ENCODE measurements at places on chromosomes 3 and 15.

GRCh38 chr3:61926923-61927322 is 365.6 kb downstream of the PTPRG start:
- DNase-seq: no peak

DNA sequence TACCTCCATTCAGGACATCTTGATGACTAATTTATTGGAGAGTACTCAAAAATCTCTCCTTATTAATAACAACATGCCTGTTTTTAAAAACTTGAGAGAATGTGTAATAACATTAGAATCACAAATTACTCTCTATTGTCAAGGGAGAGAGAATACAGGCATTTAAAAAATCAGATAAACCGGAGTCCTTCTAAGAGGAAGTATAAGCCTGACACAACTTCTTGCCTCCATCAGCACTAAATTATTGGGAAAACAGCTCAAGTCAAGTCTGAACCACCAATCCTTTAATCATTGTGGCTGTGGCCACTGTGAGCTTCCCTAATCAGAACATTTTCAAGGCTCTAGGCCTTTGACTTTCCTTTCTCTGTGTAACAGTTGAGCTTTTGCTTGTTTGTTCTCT is 38.0 kb downstream of the SSR3 start:
- DNase-seq: no peak

- no peak for DNase-seq
Measured at GRCh38 chr3:27606537-27606936, 115.6 kb downstream of the EOMES start.

- DNase-seq: no peak
Measured at GRCh38 chr3:123758081-123758564, 126.0 kb downstream of the MYLK start.

DNA sequence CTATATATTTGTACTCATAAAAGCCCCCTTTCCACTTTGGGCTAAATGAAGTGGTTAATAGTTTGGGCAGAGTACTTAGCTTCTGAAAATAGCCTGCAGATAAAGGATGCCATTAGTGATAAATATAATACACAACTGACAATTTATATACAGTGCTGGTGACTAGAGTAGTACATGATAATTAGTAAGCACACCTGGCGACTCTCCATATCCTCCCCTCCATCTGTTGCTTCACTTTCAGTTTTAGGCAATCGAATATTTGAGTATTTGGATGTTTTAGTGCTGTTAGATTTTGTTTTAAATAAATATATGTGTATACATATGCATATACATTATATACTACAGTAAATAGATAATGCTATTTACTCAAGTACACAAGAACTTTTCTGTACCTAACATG is 35.9 kb upstream of the CHMP2B start:
- no peak for DNase-seq

GRCh38 chr3:70471464-70472342 is 159.3 kb upstream of the MDFIC2 start:
- DNase-seq: no peak

- no peak for DNase-seq
Measured at GRCh38 chr15:68354923-68355322, 77.0 kb downstream of the ITGA11 start.

- no peak for DNase-seq
Measured at GRCh38 chr15:32707436-32707835, 10.4 kb upstream of the GREM1 start.

DNA sequence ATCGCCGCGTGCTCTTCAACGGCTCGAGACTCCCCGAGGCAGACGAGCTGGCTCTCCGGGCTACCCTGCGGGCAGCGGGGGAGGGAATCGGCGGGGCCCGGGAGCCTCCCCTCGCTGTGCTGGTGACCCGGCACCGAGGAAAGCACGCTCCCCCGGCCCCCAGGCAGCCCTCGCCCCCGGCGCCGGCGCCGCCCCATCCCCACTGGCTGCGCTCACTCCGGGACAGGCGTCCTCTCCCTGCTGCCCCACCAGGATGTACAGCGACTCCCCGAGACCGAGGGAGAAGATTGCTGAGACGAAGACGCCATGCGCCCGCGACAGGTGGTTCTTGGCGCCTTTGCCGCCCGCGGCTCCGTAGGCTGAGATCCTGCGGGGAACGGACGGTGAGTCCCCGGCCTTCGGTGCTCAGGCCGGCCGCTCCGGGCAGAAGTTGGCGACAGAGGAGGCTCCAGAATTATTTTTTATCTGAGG is 1.7 kb downstream of the LTK start:
- DNase-seq: no peak

DNA sequence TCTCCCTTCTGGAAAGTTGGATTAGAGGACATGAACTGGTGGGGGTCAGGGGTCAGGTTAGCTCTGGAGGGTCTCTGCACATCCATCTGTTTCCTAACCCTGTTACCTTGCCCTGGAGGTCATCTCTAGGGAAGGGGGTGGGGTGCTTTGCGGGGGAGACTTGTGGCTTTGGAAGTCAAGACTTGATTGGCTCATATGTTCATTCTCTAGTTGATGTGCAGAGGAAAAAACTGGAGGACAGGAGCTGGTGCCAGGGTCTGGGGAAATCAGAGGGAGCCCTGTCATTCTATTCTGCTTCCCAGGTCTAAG is 42.9 kb upstream of the ROPN1 start:
- DNase-seq: no peak

GRCh38 chr3:154851644-154852043 is 228.5 kb upstream of the MME start:
- DNase-seq: no peak

All from activated naive CD4-positive, alpha-beta T cell (primary cell).